ENCODE measurements at places on chromosomes 4 and X.

DNA sequence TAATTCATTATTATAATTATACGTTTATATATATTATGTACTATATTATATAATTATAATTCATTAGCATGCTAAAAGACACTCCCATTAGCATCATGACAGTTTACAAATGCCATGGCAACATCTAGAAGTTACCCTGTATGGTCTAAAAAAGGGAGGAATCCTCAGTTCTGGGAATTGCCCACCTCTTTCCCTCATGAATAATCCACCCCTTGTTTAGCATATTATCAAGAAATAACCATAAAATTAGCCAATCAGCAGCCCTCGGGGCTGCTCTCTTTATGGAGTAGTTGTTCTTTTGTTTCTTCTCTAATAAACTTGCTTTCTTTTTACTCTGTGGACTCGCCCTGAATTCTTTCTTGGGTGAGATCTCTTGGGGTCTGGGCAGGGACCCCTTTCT, 42.8 kb upstream of the SLC10A7 start:
- no peak for DNase-seq

- DNase-seq: no peak
Measured at GRCh38 chr4:149889991-149890390, 74.3 kb upstream of the IQCM start.

GRCh38 chr4:68891678-68892077, 59.9 kb downstream of the UGT2A3 start:
- no peak for DNase-seq

DNA sequence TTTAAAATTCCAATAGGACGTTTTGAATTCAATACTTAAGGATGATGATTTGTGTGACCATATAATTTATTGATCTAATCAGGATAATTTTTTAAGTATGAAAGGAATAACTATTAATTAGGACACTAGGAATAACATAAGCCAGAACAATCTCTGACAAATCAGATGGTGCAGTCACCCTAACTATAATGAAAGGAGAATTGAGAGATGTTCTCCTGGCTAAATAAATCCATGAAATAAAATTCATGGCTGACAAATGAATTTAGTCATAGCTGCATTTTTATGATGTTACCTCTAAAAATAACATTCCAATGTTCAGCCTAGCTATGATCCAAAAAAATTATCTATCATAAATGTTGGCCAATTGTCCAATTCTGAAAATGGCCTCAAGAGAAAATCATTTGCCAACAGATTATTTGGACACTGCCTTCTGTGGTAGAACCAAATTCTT, 190.6 kb upstream of the NEIL3 start:
- DNase-seq: no peak

- DNase-seq: no peak
Measured at GRCh38 chr4:30538794-30539193, 181.4 kb upstream of the PCDH7 start.

- no peak for DNase-seq
Measured at GRCh38 chr4:79623021-79623870, 215.2 kb upstream of the GK2 start.

GRCh38 chrX:13888284-13888683, 71.4 kb upstream of the GPM6B start:
- DNase-seq: no peak

- no peak for DNase-seq
Measured at GRCh38 chr4:66572949-66573348, 902.7 kb upstream of the EPHA5 start.

DNA sequence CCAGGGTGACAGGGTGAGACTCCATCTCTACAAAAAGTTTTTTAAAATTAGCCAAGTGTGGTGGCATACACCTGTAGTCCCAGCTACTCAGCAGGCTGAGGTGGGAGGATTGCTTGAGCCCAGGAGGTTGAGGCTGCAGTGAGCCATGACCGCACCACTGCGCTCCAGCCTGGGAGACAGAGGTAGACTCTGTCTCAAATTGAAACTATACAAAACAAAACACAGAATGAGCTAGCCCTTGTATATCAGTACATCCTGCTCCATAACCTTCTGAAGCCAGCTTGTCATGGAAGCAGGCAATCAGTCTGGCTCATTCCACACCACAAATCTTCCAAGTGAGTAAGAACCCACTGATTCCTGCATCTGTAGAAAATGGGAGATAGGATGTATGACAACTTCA, 49.0 kb downstream of the CD99L2 start:
- DNase-seq: no peak

GRCh38 chr4:160864253-160864652, 1299.5 kb downstream of the FSTL5 start:
- no peak for DNase-seq

- DNase-seq: no peak
Measured at GRCh38 chr4:140427919-140428471, 547 bp upstream of the CLGN start.

- no peak for DNase-seq
Measured at GRCh38 chr4:116027311-116027710, 913.9 kb upstream of the NDST4 start.

GRCh38 chrX:70254063-70254400, 6.0 kb downstream of the P2RY4 start:
- no peak for DNase-seq

GRCh38 chrX:115284877-115285276, 4.6 kb upstream of the LUZP4 start:
- no peak for DNase-seq

- no peak for DNase-seq
Measured at GRCh38 chr4:74934016-74934831, 1.3 kb downstream of the PARM1 start.

DNA sequence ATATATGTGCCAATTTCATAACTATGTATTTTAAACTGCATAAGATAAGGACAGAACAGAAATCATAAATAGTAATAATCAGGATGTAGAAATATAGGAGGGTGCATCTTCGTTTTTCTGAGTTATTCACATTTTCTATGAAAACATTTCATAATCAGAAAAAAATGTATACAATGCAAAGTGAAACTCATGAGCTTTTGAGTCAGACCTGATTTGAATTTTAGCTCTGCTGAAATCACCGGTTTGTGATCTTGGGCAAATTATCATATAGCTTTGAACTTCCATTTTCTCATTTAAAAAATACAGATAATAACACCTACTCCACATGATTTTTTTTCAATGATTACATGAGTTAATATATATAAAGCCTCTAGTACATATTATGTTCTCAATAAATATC, 106.9 kb downstream of the KDR start:
- DNase-seq: no peak

DNA sequence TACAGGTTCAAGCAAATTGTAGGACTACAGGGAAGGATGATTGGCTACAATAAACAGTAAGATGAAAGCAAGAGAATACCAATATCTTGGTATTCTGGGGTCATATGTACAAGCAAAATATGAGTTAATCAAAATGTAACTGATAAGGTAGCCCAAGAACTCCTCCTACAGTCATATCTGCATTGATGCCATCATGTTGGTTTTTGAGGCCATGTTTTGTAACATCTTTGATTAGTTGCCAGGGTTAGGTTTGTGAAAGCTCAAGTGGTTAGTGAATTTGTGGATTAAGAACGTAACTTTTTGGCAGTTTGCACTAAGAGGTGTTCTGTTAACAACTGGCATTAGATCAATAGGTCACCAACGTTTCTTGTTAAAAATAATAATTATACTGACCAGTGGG, 59.6 kb downstream of the USP9X start:
- no peak for DNase-seq

- no peak for DNase-seq
Measured at GRCh38 chrX:133793626-133794025, 191.8 kb downstream of the GPC3 start.

DNA sequence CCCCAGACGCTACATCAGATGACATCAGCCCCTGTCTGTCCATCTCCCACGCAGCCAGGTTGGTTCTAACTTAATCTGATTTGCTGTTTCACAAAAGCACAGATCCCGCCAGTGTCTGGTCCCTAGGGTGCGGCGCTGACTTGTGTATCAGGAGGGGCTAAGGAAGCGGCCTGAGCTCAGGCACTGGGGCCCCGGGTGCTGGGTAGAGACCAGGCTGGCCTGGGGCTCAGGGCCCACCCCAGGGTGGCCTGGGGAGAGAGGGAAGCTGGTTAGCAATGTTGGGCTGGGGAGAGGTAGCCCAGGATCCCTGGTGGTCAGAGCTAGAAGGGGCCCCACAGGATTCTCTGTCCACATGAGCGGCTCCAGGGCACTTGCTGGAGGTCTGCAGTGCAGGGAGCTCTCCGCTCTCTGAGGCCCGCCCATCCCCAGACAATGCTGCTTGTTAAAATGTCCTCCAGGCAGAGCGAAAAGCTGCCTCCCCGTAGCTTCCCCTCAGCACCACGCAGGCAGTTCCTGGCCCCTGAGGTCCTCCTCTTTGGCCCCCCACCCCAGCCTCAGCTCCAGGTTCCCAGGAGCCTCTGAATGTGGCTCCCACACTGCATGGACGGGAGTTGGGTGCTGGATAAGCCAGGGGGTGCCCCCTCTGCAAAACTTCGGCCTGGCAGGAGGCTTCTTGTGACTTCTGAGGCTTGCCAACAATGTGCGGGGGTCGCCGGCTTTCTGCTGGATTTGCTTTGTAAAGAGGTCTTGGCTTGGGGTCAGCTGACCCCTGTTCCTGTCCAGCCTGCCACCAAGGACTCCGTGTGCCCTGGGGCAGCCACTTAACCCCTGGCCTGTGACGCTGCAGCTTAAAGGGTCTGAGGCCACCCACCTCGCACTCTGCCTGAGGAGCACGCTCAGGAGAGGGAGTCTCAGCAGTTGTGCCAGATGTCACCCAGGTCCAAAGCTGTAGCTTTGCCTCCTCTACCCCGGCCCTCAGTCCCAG, 112.9 kb downstream of the CPZ start:
- no peak for DNase-seq

DNA sequence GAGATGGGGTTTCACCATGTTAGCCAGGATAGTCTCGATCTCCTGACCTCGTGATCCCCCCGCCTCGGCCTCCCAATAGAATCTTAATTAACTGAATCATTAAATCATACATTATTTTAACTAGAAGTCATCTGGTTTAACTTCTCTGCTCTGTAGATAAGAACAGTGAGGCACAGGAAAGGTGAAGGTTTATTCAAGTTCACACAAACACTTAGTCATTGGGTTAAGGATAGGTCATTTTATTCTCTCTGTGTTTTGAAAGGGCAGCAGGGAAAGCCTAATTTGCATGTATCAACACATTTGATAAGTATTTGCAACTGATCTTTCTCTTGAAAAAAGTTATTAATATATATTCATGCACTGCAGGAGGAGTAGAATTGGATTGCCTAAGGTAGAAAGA, 1.1 kb upstream of the ETNPPL start:
- DNase-seq: no peak

DNA sequence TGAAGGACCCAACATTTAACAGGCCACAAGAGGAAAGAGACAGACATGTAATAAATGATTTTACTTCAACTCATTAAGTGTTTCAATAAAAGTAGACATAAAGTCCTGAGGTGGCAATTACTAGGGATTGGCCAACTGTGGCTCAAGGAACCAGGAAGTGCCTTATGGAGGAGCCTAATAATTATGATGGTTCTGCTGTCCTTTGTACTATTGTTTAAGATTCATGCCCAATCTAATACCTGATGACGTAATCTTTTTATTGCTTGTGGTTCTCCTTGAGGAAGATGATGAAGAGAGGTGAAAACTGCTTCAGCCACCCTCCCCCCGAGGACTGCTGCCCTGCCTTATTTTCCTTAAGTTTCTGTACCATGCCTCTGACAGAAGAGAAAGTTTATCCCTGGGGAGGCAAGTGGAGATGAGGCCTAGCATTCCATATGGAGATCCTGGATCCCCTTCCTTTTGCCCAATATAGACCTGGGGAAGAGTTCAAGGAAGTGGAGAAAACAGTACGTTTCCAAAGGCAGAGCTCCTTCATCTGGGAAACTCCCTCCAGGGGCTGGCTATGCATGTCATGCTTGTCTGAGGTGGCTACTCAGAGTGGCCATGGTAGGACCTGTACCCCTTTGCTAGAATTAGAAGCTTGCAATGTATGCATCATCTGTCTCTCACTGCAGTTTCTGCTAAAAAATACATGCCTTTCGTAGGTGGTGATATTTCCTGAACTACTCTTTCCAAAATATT, 56.8 kb upstream of the FAT1 start:
- DNase-seq: no peak

GRCh38 chrX:100700809-100701208, 31.1 kb downstream of the SYTL4 start:
- no peak for DNase-seq

GRCh38 chr4:90159193-90159592, 32.0 kb downstream of the CCSER1 start:
- DNase-seq: no peak

- no peak for DNase-seq
Measured at GRCh38 chr4:7781993-7782392, 157.7 kb downstream of the AFAP1 start.

GRCh38 chrX:42246814-42247213, 323.5 kb upstream of the CASK start:
- no peak for DNase-seq

- no peak for DNase-seq
Measured at GRCh38 chrX:10903523-10903922, 207.6 kb upstream of the HCCS start.

- no peak for DNase-seq
Measured at GRCh38 chr4:162234595-162234994, 70.8 kb upstream of the FSTL5 start.

DNA sequence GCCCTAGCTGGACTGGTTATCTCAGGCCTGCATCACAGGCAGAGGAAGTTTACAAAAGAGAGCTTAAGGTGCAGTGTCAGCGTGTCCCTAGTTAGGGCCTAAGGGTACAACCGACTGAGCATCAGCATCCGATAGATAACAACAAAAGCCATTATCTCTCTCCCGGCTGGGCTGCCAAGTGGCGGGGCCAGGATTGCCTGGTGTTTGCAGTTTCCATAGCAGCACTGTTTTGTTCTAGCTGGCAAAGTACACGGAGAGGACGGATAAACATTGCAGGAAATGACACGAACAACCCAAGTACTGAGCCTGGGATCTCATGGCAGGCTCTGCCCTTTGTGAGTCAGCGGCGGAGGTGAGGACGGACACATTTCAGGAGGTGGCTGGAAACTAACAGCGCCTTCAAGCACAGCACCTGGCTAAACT, 104.7 kb upstream of the NOCT start:
- no peak for DNase-seq

DNA sequence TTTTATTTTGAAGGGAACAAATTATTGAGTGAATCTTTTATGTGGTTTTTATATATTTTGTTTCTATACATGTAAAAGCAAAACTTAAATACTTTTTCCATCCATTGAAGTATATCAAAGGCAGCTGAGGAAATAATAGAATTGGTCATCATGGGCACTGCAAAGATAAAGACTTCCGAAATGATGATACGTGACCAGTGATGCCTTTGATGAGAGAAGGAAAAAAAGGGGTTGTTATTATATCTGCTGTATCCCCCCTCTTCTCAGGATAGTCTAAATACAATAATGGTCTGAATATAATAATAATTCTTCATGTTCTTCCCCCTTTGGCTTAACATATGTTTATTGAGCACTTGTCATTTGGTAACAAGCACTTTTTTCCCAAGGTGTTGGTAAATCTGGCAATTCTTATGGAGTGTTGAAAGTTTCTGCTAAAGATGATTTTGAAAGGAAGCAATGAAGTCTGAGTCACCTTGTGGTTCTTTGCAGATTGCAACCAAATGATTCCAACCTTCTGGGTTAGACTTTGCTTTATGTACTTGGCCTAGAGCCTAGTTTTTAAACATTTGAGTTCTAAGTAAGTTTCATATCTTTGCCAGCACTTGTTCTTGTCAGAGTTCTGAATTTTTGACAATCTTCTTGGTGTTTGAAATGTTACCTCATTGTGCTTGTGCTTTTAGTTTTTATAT, 60.8 kb downstream of the USP9X start:
- DNase-seq: no peak

All from activated CD4-positive, alpha-beta T cell treated with anti-CD3 and anti-CD28 coated beads for 48 hours (primary cell).